ENCODE measurements at places on chromosomes 4 and X.

DNA sequence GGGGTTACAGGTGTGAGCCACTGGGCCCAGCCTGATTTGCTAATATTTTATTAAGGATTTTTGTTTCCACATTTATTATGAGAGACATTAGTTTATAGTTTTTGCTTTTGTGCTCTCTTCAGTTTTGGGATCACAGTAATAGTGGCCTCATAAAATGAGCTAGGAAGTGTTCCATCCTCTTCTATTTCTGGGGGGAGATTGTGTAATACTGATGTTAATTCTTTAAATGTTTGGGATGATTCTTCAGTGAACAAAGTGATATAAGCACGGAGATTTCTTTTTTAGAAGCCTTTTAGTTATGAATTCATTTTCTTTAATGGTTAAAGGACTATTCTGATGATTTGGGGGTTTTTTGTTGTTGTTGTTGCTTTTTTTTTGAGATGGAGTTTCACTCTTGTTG lies 41.3 kb downstream of the RBMX start:
- DNase-seq: no peak

DNA sequence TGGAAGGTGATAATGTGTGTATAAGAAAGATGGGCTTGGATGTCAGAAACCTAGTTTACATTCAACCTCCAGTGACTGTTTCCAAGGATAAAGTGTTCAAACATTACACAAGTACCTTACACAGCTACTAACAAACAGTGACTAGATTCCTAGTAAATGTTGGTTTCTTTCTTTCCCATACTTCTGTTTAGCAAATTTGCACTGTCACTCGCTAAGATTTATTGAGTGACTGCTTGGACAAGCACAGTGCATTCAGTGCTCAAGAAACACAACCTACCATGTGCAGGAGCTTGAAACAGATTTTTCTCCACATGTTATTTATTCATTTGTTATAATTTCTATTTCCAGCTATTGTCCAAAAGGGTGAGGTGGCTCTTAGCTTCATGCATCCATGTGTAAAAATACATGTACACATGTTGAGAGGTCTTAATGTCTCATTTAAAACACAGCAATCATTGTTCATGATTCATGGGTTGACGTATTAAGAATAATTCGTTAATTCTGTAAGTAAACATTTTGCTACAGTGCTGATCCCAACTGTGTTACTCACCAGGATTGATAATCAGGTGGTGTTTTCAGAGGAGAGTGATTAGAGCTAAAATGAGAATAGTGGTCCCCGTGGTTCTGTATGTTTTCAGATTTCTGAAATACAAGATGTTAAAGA lies 153.0 kb downstream of the DCLK2 start:
- DNase-seq: no peak

- peak; percentile 23 for DNase-seq
Measured at GRCh38 chr4:109560687-109561461, 828 bp downstream of the MCUB start.

GRCh38 chr4:123747016-123747415 lies 350.4 kb downstream of the SPRY1 start:
- no peak for DNase-seq

DNA sequence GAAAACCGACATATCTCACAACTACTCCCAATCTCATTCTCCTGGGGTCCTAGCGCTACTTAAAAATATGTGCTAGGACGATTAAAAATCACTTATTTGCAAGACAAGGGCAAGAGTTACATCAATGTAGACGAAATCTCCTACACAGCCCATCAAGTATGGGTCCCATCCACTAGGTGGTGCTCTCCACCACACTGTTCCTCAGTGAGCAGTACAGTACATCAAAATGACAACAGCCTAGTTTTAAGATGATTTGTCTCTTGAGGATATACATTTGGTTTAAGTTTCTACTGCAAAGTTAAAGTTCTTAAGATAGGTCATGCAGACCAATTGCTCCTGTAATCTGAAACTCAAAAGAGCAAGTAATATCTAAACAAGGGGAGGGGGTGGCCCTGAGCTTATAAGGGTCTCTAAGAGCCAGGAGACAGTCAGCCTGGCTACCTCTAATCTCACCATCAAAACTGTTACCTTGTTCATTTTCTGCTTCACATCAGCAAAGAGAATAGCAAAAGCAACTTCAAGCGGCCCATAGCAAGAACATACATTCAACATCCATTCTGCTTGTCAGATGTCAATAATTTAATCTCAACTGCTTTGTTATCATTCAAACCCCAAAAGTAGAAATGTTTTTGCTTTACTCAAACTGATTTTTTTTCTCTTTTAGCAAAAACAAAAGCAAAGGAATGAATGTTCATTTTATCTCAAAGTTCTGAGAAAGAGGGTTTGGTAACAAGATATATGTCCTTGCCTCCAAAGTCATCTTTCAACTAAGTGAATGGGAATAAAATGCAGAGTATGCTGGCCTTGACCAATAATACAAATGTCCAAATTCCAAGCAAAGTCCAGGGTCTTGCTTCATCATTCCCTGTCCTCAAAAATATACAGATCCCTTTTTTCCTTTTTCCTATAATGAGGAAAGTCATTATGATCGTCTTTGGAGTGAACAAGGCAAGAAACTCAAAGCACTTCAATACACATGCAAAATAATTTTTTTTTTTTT lies 53.1 kb downstream of the STX18 start:
- DNase-seq: peak; percentile 50

GRCh38 chrX:63434665-63435064 lies 83.5 kb upstream of the SPIN4 start:
- no peak for DNase-seq

- no peak for DNase-seq
Measured at GRCh38 chr4:169998981-169999380, 27.2 kb downstream of the MFAP3L start.

- DNase-seq: no peak
Measured at GRCh38 chr4:167721617-167722486, 370.5 kb upstream of the ANXA10 start.

GRCh38 chr4:77052352-77052751 lies 23.4 kb downstream of the CCNI start:
- peak; percentile 44 for DNase-seq

DNA sequence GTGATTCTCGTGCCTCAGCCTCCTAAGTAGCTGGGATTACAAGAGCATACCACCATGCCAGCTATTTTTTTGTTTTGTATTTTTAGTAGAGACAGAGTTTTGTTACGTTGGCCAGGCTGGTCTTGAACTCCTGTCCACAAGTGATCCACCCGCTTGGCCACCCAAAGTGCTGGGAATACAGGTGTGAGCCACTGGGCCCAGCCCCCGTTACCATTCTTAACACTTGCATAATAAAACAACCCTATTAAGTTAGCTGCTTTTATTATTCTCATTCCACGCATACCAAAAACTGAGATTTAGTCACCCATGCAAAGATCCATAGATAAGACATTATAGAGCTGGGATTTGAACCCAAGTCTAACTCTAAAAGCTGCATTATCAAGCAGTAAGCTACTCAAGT lies 6.0 kb upstream of the TEX13A start:
- no peak for DNase-seq

- DNase-seq: no peak
Measured at GRCh38 chr4:5952975-5953951, 60.4 kb upstream of the CRMP1 start.

- no peak for DNase-seq
Measured at GRCh38 chrX:55340896-55341433, 76.2 kb upstream of the PAGE3 start.

DNA sequence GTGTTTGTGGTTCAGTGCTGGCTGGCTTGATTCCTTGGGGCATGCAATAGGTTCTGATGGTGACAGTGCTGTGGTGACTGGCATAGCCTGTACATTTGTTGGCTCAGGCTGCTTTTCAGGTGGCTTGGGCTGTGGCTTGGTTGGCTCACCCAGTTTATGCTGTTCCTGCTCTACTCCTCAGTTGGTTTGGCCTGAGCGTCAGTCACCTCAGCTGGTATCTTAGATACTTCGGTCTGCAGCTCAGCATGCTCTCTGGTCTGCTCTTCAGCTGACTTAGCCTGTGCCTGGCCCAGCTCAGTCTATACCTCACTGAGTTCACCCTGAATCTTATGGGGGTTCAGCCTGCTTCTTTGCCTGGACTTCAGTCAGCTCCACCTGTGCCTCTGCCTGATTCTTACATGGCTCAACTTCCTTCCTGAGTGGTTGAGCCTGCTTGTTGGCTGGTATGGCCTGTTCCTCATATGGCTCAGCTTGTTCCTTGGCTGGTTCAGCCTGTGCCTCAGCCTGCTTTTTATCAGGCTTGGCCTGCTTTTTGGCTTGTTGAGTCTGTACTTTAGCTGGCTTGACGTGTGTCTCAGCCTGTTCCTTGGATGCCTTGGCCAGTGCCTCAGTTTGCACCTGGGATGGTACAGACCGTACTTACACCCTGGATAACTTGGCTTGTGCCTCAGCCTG lies 170.6 kb downstream of the MSN start:
- DNase-seq: no peak

DNA sequence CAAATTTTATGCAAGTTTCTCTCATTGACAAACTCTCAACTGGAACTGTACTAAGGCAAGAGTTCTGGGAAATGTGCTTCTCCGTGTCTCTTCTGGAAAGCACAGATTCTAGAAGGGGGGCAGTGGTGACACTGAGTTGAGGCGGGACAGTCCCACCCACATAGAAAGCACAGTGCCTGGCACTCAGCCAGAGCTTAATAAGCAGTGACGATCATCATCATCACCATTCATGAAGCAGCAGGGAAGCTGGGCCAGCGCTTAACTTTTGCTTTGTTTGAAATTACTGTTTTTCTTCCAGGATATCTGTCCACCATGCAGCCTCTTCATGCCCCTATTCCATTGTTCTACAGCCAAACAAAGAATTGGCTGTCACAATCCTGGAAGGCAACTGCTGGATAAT lies 60.3 kb downstream of the BEND2 start:
- DNase-seq: no peak

GRCh38 chr4:113788888-113789287 lies 27.4 kb upstream of the CAMK2D start:
- no peak for DNase-seq

GRCh38 chrX:26559855-26560254 lies 343.9 kb downstream of the MAGEB5 start:
- no peak for DNase-seq

- no peak for DNase-seq
Measured at GRCh38 chrX:22110729-22111494, 78.8 kb downstream of the PHEX start.

DNA sequence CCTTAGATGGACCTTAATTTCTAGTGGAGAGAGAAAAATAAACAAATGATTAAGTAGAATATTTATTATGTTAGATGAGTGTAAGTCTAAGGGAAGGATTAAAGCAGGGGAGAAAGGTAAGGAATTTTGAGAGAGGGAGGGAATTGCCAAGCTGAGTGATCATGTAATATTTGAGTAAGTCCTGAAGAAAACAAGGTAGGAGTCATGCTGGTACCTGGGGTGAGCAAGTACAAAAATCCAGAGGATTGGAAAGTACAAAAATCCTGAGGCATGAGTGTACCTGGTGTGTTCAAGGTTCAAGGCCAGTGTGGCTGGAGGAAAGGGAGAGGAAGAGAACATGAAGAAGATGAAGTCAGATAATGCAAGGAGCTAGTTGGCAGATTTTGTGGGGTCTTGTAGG lies 87.2 kb upstream of the MYOZ2 start:
- DNase-seq: no peak

DNA sequence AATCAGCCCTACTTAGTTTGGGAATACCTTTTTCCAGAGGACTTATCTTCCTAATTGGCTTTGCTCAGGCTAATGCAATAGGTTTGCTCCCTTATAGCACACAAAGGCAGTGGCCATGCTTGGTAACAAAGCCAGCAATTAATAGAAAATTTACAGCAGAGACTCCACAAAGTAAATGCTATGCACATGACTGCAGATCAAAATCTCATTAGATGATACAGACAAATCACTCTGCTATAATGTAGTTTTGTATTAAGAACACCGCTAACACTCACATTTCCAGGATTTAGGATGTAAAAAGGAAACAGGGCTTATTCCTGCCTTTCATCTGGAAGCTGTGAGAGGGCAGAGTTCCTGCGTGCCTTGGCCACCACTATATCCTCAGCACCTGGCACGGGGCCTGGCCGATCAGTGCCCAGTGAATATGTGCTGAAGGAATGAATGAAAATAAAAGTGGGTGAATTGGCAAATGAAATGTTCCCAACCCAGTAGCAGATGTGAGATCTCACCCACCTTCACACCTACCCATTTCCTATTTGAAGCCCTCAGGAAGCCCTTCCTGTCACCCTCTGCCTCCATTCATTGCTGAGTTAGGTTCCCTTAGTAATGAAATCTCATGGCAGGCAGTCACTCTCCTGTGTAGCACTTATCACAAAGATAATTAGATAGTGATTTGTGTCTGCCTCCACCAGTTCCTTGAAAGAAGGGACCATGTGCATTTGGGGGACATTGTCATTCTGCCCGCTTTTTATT lies 5.1 kb downstream of the SEPTIN6 start:
- no peak for DNase-seq

DNA sequence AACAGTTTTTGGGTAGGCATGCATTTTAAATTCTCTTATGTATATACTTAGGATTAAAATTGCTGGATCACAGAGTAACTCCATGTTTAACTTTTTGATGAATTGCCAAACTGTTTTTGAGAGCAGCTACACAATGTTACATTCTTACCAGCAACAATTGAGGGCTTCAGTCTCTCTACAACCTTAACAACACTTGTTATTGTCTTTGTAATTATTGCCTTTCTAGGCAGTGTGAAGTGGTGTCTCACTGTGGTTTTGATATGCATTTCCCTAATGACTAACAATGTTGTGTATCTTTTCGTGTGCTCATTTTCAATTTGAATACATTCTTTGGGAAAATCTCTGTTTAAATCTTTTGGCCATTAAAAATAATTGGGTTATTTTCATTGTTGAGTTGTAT lies 17.3 kb upstream of the F11 start:
- no peak for DNase-seq

DNA sequence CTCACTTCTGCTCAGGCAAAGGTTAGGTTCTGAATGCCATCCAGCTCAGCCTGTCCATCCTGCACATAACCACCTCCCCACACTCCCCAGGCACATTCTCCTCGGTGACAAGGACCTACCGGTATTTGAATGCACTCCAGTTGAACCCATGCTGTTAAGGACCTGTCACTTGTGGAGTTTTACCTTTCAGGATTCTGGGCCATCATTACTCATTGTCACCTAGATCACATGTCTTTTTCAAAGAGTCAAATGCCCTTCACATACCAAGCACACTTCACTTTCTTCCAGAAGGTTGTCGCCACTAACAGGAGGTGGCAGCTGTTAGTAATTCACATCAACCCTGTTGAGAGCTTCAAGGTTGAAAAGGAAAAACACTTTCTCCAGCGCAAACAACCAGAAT lies 218.3 kb downstream of the SOWAHB start:
- DNase-seq: no peak

- DNase-seq: no peak
Measured at GRCh38 chrX:153889123-153889522, 3.1 kb upstream of the L1CAM start.

DNA sequence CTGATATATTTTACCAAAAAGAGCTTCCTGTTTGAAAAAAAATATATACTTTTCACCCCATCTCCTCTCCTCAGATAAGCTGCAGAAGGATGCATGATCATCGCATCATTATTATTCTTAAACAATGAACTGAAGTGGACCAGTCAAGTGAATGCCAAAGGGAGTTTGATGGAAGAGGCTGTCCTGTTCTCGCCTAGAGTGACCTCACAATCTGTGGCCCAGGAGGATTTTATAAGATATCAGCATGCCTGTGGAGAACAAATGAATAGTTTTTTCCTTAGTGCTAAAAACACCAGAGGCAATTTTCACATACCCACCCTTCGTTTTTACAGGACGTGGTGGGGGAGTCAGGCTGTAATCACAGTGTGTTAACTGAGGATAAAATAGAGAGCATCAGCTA lies 112.7 kb downstream of the USP46 start:
- no peak for DNase-seq

GRCh38 chr4:81921751-81922159 lies 450.0 kb upstream of the RASGEF1B start:
- no peak for DNase-seq

- no peak for DNase-seq
Measured at GRCh38 chr4:5752376-5753184, 41.6 kb downstream of the EVC start.

All from stimulated activated CD8-positive, alpha-beta memory T cell treated with anti-CD3 and anti-CD28 coated beads, Interleukin-4, amount 100 ng/mL, for 4 hours (primary cell).